ENCODE measurements at places on chromosomes 16 and 17.

DNA sequence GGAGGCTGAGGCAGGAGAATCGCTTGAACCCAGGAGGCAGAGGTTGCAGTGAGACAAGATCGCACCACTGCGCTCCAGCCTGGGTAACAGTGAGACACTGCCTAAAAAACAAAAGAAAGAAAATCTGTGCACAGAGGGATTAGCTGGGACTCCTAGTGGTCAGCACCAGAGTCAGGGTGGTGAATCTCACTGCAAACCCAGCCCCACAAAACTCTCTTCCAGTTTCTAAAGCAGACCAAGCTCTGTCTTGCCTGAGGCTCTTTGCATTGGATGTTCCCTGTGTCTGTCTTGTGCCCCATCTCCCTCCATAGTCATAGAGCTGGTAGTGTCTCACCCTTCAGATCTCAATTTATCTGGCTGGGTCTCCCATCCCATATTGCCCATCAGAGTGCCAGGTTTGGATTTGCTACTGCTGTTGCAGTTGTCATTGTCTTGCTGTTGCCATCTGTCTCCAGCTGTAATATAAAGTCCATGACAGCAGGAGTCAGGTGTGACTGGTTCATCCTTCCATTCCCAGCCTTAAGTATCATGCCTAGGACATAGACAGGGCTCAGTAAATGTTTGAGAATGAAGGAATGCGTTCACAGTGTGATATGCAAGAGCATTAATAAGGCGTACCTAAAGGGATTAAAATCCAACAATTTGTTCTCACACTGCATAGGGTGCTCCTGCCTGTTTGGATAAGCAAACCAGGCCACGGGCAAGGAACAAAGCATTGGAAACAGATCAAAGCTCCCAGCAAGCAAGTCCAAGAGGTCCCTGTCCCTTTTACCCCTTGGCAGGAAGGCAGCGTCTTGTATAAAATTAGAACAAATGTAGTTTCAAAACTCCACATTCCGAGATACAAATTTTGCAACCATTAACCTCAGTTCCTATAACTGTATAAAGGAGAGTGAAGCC, 614.6 kb upstream of the CDH5 start:
- DNase-seq, result no peak

DNA sequence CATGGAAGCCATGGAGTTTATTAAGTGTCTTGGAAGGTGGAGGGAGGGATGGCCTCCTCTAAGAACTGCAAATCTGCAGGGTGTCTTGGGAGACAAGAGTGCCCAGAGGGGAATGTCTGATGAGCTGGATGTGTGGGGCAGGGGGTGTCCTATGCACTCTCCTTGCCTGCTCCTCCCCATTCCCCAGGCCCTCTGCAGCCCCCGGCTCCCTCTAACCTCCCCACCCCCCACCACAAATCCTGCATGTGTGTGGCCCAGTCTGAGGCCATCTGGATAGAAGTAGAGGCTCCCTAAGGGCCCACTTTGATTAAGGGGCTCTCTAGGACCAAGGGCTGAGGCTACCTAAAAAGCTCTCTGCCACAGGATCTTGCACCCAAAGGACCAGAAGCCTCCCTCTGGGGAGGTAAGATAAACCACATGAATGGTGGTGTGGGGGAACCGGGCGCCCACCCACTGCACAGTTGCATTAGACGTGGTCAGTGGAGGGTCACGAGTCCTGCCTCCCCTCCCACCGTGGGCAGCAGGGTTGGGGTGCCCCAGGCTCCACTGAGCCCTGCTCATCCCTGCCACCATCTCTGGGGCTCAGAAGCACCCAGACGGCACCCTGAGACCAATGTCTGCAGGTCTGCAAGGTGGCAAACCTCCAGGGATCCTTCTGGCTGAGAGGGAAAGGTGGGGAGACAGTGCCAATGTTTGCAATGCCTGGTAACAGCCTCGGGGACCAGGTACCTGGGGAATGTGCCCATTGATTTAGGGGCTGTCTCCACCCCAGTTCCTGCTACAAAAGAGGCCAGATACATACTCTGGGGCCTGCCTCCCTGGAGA, 618 bp downstream of the AANAT start:
- DNase-seq, result no peak

- DNase-seq, result no peak
These were observed 216.0 kb downstream of the C16orf78 start for GRCh38 chr16:49589544-49590031.

GRCh38 chr16:31148281-31148728, 1.6 kb downstream of the PRSS36 start:
- DNase-seq, result no peak

GRCh38 chr16:85750827-85751697, at the start of gene C16orf74:
Gene C16orf74 (minus strand): TSS chr16:85751096. CDS start chr16:85735217, 15,879 bp downstream.
- no peak for DNase-seq

GRCh38 chr17:64170286-64170685, 40.3 kb upstream of the ERN1 start:
- DNase-seq, result no peak

- no peak for DNase-seq
These were observed 26.4 kb upstream of the SLC7A5 start for GRCh38 chr16:87895641-87896141.

DNA sequence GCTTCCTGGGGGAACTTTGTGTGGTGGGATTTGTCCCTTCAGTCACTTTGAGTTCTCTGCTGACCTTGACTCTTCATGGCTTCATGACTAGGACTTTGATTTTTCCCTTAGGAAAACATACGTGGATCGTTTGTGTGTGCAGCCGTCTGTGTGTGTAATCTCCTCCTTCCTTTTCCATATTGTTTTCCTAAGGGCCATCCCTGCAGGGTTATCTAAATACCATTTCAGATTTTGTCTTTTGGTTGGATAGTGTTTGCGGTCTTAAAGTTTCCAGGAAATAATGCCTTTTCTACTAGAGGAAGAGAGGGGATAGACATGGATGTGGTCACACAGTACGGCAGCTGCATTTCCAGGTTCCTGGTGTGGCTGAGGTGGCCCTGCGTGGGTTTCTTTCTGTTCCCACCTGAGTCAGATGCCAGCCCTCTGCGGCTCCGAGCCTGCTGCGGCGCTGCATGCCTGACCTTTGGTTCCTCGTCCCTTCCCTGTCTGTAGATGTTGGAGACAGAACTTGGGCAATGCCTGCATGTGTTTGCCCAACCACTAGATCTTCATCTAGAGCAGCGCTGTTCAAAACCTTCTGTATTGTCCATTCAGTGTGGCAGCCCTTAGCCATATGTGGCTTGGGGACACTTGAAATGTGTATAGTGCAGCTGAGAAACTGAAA, 72.0 kb upstream of the LGALS9 start:
- DNase-seq, result no peak

DNA sequence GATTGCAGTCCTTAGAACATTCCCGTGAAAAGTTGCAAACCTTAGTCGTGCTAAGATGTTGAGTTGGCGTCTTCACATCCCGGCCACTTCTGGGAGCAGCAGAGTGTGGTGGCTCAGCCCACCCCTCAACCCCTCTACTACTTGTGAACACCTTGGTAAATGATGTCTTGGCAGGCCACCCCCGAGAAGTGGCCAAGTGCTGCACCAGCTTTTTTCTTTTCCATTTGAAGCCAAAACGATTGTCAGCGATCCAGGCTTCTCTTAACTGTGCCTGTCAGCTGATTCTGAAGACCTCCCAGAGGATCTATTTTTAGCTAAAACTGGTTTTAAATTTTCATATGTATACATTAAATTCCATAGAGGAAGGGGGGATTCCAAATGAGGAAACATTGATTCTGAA, 247.5 kb downstream of the CDH13 start:
- DNase-seq, result no peak

DNA sequence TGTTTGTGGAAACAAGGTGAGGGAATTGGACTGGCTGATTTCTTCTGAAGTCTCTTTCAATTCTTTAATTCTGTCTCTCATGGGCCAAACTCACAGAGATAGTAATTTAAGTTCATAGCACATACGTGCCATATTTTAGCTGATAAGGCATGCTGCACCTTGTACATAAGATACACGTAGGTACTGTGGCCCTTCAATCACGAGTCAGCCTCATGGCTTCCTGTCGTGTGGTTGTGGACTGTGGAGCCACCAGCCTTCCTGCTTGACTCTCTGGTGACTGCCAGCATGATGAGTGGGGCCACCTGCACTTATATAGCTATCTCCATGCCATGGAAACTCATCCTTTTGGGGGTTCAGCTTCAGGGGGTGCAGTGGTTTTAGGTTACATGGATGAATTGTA, 25.1 kb downstream of the KSR1 start:
- no peak for DNase-seq

DNA sequence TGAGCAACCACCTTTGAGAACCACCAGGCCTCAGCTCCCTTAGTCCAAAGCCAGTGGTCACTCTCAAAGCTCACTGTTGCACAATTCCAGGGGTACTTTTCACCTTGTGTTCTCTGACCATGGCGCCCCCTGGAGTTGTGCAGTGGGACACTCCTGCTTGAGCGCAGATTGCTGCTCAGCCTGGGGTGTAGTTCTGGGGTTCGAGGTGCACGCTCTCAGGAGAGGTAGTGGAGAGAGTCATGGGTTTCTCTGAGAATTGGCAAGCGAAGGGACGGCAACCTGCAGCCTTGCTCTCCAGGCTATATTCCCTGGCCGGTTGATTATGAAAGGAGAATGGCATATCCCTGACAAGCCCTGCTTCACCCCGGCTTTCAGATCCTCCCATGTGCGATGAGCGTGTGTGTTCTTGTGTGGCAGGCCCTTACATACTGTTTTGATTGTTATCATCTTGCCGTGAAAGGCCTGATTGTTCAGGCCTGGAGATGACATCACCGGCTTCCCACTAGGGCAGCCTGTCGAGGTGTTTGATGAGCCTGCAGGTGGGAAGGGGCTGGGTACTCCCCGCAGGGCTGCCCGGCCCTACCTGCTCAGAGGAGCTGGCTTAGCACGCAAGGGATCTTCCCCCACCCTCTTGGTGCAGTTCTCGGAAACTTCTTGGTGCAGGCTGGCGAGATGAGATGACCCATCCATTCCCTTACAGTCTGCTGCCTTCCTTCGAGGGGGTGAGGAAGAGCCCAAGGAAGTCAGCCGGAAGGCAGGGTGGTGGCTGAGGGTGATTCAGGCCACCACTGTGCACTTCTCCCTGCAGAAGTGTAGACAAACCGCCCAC, 431.2 kb downstream of the SLC39A11 start:
- DNase-seq, result no peak

GRCh38 chr17:44795928-44796327, 34.2 kb downstream of the GJC1 start:
- no peak for DNase-seq

DNA sequence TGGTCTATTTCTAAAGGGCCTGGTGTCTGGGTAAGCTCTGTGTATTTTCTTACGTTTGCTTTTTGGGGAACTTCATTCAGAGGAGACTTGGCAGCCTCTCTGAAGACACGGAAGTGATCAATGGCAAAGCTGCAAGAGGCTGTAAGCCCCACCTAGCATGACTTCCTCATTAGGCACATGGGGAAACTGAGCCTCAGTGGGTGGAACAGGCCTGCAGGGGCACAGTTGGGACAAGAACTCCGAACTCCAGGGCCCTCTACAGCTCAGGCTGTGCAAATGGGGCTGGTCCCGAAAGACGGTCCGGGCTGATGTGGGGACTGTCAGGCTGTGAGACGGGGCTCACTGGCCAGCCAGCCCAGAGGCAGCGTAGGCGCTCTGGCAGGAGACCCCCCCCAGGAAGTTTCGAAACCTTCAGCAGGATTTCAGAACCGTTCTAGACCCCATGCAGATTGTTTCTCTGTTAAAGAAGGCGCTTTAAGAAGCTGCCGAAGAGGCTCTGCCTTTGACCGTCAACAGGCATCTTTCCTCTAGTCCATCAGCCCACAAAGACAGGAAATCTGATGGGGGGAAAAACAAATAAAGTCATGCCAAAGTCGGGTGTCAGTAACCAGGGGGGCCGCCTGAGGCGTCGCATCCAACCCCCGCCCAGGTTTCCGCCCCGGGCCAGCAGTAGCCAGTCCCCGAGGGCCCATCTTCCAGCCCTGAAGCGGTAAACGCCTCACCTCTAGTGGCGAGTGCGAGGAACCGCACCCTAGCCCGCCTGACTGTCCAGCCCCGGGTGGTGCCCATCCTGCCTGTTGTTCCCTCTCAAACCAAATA, 79.8 kb upstream of the TBC1D3K start:
- no peak for DNase-seq

- DNase-seq, result no peak
These were observed 135.7 kb upstream of the NLRP1 start for GRCh38 chr17:5719976-5720375.

- peak; percentile 62 for DNase-seq
These were observed 2.2 kb upstream of the CHD3 start for GRCh38 chr17:7886227-7887037.

DNA sequence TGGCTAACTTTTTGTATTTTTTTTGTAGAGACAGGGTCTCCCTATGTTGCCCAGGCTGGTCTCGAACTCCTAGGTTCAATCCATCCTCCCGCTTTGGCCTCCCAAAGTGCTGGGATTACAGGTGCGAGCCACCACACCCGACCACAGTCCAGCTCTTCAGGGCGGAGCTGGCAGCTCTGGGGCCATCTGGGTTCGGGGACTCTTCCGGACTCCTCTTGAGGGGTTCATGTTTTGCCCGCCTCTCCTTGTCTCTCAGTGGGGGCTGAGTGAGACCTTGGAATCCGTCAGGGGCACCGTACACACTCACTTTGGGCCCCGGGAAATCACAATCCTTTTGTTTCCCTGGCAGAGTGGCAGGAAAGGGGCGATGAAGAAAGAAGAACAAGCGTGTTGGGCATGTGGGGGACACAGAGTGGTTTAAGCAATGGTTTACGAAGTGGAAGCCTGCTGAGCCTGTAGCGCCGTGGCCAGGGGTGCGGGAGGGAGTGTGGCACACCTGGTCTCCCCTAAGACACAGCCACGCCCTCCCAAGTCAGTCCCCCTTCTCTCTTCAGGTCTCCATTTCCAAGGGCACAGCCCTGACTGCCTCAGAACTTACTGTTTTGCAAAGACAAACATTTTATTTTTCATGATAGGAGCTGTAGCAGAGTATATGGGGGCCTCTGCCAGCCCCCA, 26.1 kb downstream of the TNS4 start:
- DNase-seq, result no peak

- no peak for DNase-seq
These were observed 25.1 kb downstream of the MINK1 start for GRCh38 chr17:4858068-4858881.

DNA sequence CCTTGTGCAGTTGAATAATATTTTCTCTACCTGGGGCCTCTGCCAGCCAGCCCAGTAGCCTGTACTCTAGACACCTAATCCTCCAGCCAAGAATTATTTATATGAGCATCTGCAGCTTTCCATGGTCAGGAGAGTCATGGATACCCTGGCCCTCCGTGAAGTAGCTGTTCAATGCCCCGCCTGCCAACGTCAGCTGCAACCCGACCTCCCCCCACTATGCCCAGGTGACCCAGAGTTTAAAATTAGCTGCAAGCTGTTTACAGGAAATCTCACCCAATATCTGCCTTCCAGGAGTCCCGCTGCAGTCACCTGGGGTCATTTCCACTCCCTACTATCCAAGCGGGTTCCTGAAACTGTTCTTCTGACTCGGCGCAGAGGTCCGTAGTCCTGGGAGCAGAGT, 12.3 kb downstream of the SDR42E2 start:
- DNase-seq, result no peak

- DNase-seq, result no peak
These were observed 55.5 kb downstream of the HS3ST4 start for GRCh38 chr16:25747160-25747758.

Measured in SW 1271 (cell line).